ENCODE measurements at places on chromosomes 5 and 9. TPM values are rescaled to one million over a fixed set of nuclear protein-coding genes. Genes with fewer than 3 reads are reported as not detected.

DNA sequence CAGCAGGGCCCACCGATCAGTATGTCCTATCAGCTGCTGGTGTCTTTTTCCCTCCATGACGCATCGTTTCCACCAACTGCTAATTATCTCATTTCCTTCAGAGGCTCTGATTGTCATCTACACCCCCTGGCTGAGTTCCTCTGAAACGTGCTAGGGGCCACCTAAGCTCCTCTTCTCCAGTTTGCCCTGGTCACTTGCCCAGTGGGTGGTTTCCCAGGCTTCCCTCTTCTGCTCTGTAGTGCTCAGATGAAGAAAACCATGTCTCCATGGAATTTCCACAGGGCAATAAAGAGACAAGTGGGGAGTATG, 65.3 kb downstream of the TSTD2 start:
- no peak for DNase-seq

DNA sequence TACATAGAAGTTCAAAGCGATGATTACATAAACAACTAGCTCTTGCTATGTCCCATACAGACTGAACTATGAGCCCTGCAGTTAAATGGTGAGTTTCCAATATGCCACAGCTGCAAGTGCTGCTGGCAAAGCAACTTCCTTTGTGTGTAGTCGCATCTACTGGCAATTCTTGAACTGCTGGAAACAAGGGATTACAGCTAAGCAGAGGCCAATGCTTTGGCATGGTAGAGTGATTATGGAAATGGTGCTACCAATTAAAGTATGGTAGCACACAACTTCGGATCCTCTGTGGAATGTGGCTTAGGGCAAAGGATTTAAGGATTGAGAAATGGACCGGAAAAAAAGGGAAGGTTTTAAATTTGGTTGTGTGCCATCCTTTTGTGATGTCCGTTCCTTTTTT, 856.6 kb downstream of the MAT2B start:
- peak; percentile 32 for DNase-seq

GRCh38 chr5:136028782-136029742, at the start of gene TGFBI:
TGFBI (plus strand) TSS chr5:136028988; CDS start chr5:136029056, 68 bp downstream.
- DNase-seq: peak; percentile 69

DNA sequence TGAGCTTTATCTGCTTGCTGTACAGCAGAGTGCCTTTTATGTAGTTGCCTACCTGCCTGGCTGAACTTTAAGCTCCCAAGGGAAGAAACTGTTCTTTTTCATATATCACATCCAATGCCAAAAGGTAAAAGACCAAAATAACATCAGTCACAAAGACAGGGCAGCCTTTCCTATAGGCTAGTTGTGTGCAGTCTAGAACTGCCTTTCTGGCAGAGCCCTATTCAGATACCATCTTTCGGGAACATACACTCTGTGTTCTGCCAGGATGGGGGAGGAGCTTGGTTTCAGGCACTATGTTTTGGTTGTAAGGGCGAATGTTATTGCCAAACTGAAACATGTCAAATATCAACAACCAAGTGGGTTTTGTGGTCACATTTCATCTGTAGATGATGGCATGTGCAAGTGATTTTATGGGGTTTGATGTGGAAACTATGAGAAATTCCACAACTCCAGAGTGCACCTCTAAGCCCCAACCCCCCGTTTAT, 314.5 kb downstream of the ADGRV1 start:
- no peak for DNase-seq

DNA sequence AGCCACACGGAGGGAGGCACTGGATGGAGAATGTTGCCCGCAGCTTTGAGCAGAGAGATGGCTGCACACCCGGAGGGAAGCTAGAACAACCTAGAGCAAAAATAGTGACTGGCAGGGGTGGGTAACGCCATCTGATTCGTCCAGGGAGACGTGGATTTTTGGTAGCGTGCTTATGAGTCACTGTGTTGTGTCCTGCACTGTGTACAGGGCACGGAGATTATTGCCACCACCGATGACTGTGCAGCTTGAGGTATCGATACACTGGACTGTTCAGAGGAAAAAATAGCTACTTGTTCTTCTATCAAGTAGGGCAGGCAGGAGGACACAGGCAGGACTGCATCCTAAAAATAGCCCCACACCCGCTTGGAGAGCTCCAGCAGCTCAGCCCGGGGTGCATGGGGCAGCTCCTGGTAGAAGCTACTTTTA, 6.0 kb downstream of the UBE2QL1 start:
- no peak for DNase-seq

GRCh38 chr5:114101153-114101552, 260.7 kb upstream of the KCNN2 start:
- no peak for DNase-seq

DNA sequence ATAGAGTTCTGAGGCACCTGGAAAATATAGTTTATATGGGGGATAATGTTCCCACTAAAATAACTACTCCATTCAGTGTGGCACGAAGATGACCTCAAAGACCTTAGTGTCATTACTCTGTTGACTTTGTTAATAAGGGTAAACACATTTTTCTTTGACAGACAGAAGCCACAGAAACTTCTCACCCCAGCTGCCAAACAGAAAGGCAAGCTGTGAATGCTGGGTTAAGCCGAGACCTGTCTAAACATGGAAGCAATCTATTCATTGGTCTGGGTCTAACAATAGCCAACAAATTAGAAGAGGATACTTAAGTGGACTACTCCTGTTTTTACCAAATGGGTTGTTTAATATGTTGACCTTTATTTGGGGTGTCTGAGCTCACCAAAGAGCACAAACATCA, 171.4 kb downstream of the TLE1 start:
- no peak for DNase-seq

DNA sequence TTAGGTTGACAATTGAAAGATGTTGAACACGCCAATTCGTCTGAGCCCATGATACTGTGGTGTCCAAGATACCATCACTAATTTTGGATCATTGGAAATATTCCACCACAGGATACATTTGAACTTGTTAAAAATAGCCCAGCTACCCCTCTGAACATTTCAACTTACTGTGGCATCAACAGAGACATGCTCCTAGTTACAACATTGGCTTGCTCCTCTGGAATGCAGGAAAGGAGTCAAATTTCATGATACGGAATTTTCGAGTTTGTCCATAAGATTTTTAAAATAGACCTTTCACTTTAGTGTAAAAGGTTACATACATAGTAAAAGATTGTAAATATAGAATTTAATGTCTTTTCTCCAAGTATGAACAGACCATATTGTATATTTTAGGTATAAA, 12.8 kb downstream of the SEMA5A start:
- DNase-seq: no peak

- peak; percentile 92 for DNase-seq
Observed at GRCh38 chr9:18438300-18438925, 35.5 kb upstream of the ADAMTSL1 start.

DNA sequence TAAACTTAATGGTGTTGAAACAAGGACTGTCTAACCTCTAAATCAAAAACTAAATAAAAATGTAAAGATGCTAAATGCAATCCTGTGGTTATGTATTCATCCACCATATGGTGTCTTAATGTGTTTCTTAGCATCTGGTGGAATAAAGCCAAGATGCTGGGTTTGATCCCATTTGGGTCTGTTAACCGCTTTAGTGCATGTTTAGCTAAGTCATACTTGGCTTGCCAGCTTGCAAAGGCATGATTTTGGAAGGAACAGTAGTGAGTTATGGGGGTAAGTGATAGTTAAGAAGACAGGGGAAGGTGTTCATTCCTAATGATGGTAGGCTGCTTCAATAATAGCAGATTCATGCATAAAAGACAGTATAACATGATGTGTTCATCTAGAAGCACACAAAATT, 139.0 kb upstream of the SLC27A6 start:
- DNase-seq: no peak

DNA sequence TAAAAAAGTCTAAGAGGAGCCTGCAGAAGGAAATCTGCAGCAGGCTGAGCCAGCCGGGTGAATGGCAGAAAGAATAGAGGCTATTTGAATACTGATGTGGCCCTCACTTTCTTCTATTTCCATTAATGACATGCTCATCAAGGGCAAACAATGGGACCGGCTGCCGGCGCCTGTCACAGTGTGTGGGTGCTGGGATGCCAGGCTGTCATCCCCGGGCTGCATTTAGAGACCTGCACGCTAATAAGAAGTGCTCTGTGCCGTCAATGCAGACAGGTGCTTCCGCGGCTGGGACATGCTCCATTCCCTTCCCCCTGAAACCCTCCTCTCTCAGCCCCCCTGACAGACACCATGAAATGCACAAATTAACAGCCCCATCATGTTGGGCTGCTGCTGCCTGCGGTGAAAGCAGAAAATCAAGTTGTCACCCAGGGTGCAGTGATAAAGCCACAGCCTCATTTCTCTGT, 217.7 kb upstream of the TBCA start:
- DNase-seq: peak; percentile 70

NUTM2F gene
- total RNA-seq: not detected

OBP2B gene
- total RNA-seq: not detected

IL4 gene
- total RNA-seq: not detected

PPIC gene
- 32.6 TPM for total RNA-seq

FGF1 gene
- total RNA-seq: 57.7 TPM

JAKMIP2 gene
- total RNA-seq: 31.4 TPM
